Activated CD4-positive, alpha-beta memory T cell treated with anti-CD3 and anti-CD28 coated beads, Interleukin-2, amount 10 ng/mL, durations not matched to agents 7 days and 5 days (primary cell): ENCODE measurements at places on chromosomes 12 and 14.
A peak's percentile ranks its signal among the peaks of the same experiment; 100 is the strongest.

GRCh38 chr12:12486661-12487240 is 75.9 kb downstream of the DUSP16 start:
- H3K27ac ChIP-seq: peak overlapping the region; percentile 77
- no peak for DNase-seq
- H3K4me1 ChIP-seq: peaks cover 66% of the 10 kb centered on the region
- H3K4me3 ChIP-seq: no peak overlapping the region

DNA sequence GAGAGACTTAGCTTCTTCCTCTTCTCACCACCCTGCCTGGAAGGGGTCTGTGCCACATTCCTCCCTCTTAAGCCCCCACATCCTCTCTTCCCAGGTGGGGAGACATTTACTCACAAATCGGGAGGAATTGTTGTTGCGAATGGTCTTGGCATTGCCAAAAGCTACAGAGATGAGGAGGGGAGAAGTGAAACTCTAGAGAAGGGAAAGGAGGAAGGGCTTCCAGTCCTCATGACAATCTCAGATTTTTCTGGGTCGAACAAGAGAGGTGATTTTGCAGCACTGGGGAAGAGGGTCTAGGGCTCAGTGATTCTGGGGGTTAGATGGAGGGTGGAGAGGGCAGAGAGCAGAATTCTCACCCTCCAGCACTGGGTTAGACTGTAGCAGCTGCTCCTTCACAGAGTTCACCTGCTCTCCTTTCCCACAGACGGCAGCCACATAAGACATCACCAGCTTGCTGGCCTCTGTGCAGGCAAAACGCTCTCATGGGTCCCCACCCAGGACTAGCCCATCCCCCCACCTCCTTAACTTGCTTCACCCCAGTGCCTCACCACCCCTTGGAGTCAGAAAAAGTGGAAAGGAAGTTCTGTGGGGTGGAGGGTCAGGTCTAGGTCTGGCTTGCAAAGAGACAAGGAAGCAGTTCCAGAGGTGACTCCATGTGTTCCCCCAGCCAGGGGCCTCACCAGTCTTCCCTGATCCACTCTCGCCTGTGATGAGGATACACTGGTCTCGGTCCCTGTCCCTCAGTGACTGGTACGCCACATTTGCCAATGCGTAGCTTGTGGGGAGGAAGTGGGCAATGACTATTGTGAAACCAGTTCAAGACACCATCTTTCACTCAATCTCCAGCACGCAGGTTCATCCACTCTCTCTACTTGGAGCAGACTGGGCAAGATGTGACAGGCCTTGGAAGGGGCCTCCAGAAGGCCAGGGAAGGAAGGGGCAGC is 2.7 kb downstream of the MYO1A start:
- peaks cover 28% of the 10 kb centered on the region for H3K4me1 ChIP-seq
- no peak overlapping the region for H3K4me3 ChIP-seq
- H3K36me3 ChIP-seq: no peaks in the 10 kb centered on the region
- peak; percentile 81 for DNase-seq

DNA sequence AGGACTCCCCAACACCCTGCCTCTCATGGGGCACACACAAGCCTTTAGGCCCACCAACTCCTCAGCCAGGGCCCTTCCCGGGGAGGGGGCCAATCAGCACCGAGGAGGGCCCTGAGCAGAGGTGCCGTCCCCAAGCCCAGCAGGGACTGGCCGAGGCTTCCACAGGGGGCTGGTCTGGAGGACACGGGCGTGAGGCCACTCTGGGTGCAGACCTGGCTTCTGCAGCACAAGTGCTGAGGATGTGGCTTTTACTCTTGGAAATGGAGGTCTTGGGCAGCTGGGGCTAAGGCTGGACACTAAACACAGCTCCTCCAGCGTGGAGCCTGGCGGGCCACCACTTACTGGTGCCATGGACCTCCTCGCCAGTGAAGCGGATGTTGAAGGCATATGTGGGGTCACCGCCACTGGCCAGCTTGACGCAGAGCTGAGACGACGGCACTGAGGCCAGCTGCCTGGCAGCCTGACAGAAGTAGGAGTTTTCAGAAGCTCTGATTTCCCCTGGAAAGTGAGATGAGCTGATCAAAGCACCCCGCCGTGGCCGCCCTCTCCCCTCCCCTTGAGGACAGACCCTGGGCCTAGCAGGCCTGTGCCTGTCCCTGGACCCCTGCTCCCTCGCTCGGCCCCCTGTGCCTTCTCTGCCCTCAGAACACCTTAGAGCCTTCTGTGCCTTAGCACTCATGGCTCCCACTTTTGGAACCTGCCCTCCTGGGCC is 44.0 kb downstream of the TRAFD1 start:
- DNase-seq: no peak
- H3K27ac ChIP-seq: no peak overlapping the region
- H3K36me3 ChIP-seq: peaks cover 5% of the 10 kb centered on the region
- H3K4me1 ChIP-seq: peaks cover 3% of the 10 kb centered on the region

GRCh38 chr12:16611146-16611545 is 5.2 kb upstream of the LMO3 start:
- H3K4me1 ChIP-seq: no peaks in the 10 kb centered on the region
- no peak for DNase-seq
- H3K36me3 ChIP-seq: no peaks in the 10 kb centered on the region
- no peak overlapping the region for H3K27ac ChIP-seq

- peaks cover 64% of the 10 kb centered on the region for H3K4me1 ChIP-seq
- no peak overlapping the region for H3K4me3 ChIP-seq
- H3K36me3 ChIP-seq: peaks cover 31% of the 10 kb centered on the region
- DNase-seq: no peak
- no peak overlapping the region for H3K27ac ChIP-seq
These were observed 131.1 kb downstream of the ETV6 start for GRCh38 chr12:11780521-11781101.

DNA sequence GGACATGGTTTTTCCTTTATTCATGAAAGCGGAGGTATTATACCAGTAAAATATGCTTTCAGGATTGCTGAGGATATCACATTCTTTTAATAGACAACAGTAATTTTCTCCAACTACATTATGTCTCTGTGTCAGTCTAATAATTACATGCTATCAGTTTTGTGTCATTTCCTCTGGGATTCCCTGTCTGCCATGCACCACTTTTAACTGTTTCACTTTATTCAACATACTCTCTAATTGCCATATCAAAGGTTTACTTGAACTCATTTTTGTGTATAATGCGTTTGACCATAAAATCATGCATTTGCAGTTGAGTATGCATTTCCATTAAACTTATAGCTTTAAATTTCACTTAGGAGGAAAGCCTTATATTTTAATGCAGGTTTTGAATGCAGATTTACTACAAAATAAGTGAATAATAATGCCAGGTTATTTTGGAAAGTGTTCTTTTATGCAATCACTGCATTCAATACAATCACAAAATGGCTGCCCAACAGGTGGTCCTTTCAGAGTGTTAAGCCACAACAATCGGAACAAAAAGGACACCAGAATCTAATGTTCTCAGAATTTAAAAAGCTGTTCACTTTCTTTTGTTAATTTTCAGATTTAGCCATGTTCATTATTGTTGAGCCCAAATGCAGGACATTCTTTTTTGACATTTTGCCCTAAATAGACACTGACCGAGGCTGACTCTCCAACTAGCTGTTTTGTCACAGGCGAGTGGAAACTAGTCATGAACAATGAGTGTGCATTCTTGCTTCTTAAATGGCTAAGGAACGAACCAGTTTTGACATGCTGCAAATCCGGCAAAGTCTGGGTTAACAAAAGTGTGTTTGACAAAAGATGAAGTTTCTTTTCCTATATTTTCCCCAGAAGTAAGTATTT is 40.9 kb downstream of the MBIP start:
- H3K27me3 ChIP-seq: peaks cover 35% of the 10 kb centered on the region
- no peaks in the 10 kb centered on the region for H3K4me1 ChIP-seq
- no peaks in the 10 kb centered on the region for H3K36me3 ChIP-seq
- no peak overlapping the region for H3K27ac ChIP-seq
- H3K4me3 ChIP-seq: no peak overlapping the region

DNA sequence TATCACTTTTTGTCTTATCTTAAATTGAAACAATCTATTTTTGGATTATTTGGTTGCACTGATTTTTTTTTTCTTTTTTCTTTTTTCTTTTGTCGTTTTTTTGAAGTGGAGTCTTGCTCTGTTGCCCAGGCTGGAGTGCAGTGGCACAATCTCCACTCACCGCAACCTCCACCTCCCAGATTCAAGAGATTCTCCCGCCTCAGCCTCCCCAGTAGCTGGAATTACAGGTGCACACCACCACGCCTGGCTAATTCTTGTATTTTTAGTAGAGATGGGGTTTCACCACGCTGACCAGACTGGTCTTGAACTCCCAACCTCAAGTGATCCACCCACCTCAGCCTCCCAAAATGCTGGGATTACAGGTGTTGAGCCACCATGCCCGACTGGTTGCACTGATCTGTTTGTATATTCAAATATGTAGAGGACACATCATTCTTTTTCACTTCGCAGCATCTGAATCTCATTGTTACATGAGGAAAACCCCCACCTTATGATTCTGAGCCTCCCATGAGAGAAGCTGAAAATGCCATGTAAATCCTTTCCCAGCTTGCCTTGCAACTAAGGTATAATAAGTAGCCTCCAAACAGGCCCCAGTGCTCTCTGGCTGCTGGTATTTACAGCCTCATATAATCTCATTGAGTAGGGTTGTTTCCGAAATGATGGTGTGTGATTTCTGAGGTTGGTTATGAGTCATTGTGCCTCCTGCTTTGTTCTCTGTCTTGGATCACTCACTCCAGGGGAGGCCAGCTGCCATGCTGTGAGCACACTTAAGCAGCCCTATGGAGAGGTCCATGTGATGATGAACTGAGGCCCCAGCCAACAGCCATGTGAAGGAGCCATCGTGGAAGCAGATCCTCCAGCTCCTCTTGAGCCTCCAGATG is 5.2 kb upstream of the HSP90B1 start:
- H3K36me3 ChIP-seq: peaks cover 1% of the 10 kb centered on the region
- peak; percentile 55 for DNase-seq
- peaks cover 36% of the 10 kb centered on the region for H3K4me1 ChIP-seq
- peak overlapping the region; percentile 58 for H3K27ac ChIP-seq
- H3K27me3 ChIP-seq: no peaks in the 10 kb centered on the region
- H3K4me3 ChIP-seq: peak overlapping the region; percentile 36

DNA sequence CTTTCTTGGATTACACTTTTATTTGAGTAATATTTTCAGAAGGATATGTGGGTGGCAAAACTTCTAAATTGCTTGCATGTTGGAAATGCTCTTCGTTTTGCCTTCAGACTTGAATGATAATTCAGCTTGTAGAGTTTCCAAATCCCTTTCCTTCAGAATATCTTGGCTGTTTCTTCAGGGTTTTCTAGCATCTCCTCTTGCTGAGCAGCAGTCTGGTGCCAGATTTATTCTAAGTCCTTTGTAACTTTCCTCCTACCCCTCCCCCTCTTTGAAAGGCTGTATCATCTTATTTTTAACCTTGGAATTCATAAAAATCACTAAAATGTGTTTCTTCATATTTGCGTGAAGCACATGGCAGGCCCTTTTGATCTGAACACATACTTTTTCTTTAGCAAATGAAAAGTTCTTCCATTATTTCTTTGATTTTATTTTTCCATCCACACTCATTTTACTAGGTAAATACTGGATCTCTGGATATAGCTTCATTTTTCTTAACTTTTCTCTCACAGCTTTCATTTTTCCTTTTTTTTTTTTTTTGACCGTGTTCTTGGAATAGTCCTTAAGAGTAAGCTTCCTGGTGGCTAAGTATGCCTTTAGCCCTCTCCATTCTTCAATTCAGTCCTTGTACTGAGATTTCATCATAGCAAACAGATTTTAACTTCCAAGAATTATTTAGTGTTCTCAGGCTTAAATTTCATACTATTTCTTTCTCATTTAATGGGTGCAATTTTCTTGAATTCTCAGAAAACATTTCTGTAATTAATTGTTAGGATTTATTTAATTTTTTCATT is 102.0 kb downstream of the SLC38A4 start:
- no peak for DNase-seq
- H3K4me3 ChIP-seq: no peak overlapping the region
- H3K27me3 ChIP-seq: peaks cover 6% of the 10 kb centered on the region
- H3K36me3 ChIP-seq: no peaks in the 10 kb centered on the region
- no peak overlapping the region for H3K27ac ChIP-seq

- H3K36me3 ChIP-seq: peaks cover 21% of the 10 kb centered on the region
- no peak overlapping the region for H3K27ac ChIP-seq
- no peaks in the 10 kb centered on the region for H3K4me1 ChIP-seq
- DNase-seq: no peak
These were observed 7.4 kb downstream of the ACOT2 start for GRCh38 chr14:73576391-73576790.

DNA sequence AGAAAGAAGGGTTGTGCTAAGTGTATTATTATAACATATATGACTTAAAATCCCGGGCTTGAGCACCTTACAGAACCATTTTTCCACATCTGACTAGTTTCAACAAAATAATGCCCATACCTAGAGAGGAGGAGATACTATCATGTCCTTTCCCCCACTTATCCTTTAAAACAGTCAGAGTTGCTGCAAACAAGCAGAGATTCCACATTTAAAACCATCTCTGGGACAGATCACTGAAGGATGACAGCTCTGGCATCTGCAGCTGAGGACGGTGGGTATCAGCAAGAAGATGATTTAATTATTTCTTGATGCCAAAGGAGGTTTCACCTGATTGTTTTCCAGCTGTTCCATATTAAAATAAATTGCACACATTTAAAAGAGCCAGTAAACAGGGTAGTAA is 328.0 kb upstream of the TMTC1 start:
- no peaks in the 10 kb centered on the region for H3K36me3 ChIP-seq
- no peak overlapping the region for H3K4me3 ChIP-seq
- no peak overlapping the region for H3K27ac ChIP-seq
- H3K4me1 ChIP-seq: no peaks in the 10 kb centered on the region
- H3K27me3 ChIP-seq: no peaks in the 10 kb centered on the region
- DNase-seq: no peak

DNA sequence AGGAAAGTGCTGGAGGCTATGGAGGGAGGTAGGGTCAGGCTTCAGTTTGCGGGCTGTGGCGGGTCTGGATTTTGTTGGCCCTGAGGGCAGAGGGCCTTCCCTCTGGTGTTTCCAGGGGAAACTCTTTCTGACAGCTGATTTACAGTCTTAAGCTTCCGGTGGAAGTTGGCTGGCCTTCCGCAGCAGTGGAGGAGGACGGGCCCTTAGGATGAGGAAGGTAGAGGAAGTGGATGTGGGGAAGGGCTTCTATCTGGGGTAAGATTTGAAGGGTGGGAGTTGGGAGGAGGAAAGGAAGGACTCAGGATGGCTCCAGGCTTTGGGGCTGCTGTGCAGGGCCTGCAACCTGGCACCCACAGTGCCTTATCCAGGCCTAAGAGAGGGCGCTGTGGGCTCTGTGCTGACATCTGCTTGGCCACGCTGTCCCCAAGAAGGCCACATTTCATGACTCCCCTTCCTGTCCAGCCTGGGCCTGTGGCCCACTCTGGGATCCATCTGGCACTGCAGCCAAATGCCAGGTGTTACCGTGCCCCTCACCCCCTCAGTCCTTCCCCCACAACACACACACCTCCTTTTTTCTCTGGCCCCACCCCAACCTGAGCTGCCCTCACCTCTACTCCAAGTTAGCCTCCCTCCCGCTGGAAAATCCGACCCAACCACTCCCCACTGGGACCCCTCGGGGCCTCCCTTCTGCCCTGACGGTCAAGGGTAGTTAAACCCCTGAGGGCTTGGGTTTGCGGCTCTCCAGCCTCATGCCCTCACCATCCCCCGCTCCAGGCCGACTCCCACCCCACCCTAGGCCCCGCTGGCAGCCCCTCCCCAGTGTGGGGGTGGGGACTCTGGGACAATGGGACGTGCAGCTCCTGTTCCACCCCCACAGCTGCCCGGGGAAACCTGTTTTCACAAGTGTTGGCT is 7.7 kb upstream of the PPP1R13B start:
- H3K27ac ChIP-seq: no peak overlapping the region
- H3K36me3 ChIP-seq: no peaks in the 10 kb centered on the region
- no peaks in the 10 kb centered on the region for H3K4me1 ChIP-seq
- H3K27me3 ChIP-seq: no peaks in the 10 kb centered on the region

GRCh38 chr12:111741235-111741812 is 25.4 kb upstream of the ALDH2 start:
- no peak overlapping the region for H3K4me3 ChIP-seq
- H3K27ac ChIP-seq: no peak overlapping the region
- no peaks in the 10 kb centered on the region for H3K27me3 ChIP-seq
- no peaks in the 10 kb centered on the region for H3K4me1 ChIP-seq
- H3K36me3 ChIP-seq: peaks cover 16% of the 10 kb centered on the region
- DNase-seq: no peak
